Activated CD4-positive, alpha-beta T cell treated with anti-CD3 and anti-CD28 coated beads, Interleukin-2, amount 10 ng/mL, durations not matched to agents 7 days and 5 days (primary cell): ENCODE measurements at places on chromosomes 7 and 10. TPM values are rescaled to one million over a fixed set of nuclear protein-coding genes. Genes with fewer than 3 reads are reported as not detected.

Gene FANK1
- 0.31 TPM for total RNA-seq

Gene STOX1
- total RNA-seq = 1.5 TPM

GRCh38 chr7:104272767-104273384, 55.5 kb upstream of the LHFPL3 start:
- no peaks in the 10 kb centered on the region for H3K4me1 ChIP-seq
- H3K36me3 ChIP-seq = no peaks in the 10 kb centered on the region
- H3K4me3 ChIP-seq = no peak overlapping the region
- H3K27me3 ChIP-seq = peaks cover 6% of the 10 kb centered on the region

- H3K36me3 ChIP-seq = no peaks in the 10 kb centered on the region
- no peak overlapping the region for H3K27ac ChIP-seq
- no peak for DNase-seq
- H3K27me3 ChIP-seq = no peaks in the 10 kb centered on the region
Observed at GRCh38 chr10:2968401-2969058, 98.8 kb upstream of the PFKP start.

Gene UPK3BL2
- total RNA-seq = 52.4 TPM

DNA sequence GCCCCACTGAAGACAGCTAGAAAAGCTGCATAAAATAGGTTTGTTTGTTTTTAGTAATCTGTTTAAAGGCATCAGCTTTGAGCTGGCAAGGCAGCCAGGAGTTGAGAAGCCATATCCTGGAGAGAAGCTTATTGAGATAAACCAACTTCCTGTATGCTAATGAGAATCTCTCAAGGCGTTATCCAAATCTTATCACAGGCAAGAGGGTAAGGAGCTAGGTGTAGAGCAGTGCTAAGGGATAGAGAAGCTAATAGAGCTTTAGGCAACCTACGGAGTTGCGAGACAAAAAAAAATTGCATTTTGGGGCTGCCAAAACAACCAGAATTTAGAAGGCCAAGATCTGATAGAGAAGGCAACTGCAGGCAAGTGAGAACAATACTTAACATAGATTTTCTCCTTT, 641.6 kb downstream of the SH2D4B start:
- no peaks in the 10 kb centered on the region for H3K27me3 ChIP-seq
- H3K27ac ChIP-seq = no peak overlapping the region
- H3K4me3 ChIP-seq = no peak overlapping the region

- no peaks in the 10 kb centered on the region for H3K27me3 ChIP-seq
- peaks cover 46% of the 10 kb centered on the region for H3K4me1 ChIP-seq
- H3K36me3 ChIP-seq = peaks cover 18% of the 10 kb centered on the region
- H3K27ac ChIP-seq = peak overlapping the region; percentile 96
- peak; percentile 69 for DNase-seq
Observed at GRCh38 chr10:6204063-6204340, 1.3 kb downstream of the PFKFB3 start.

GRCh38 chr7:48096273-48096672, 7.2 kb downstream of the UPP1 start:
- H3K27ac ChIP-seq = peak overlapping the region; percentile 92
- DNase-seq = peak; percentile 37
- peak overlapping the region; percentile 69 for H3K4me3 ChIP-seq
- peaks cover 80% of the 10 kb centered on the region for H3K36me3 ChIP-seq
- H3K27me3 ChIP-seq = no peaks in the 10 kb centered on the region

- H3K27ac ChIP-seq = no peak overlapping the region
- H3K27me3 ChIP-seq = no peaks in the 10 kb centered on the region
- no peak for DNase-seq
- H3K4me1 ChIP-seq = no peaks in the 10 kb centered on the region
- H3K4me3 ChIP-seq = no peak overlapping the region
- H3K36me3 ChIP-seq = no peaks in the 10 kb centered on the region
Observed at GRCh38 chr7:80187279-80187678, 52.6 kb downstream of the GNAI1 start.

- H3K4me1 ChIP-seq = peaks cover 5% of the 10 kb centered on the region
- H3K36me3 ChIP-seq = no peaks in the 10 kb centered on the region
- H3K27me3 ChIP-seq = no peaks in the 10 kb centered on the region
- no peak for DNase-seq
- no peak overlapping the region for H3K4me3 ChIP-seq
Observed at GRCh38 chr7:48710995-48711394, 213.4 kb upstream of the CDC14C start.

- DNase-seq = no peak
- H3K36me3 ChIP-seq = peaks cover 18% of the 10 kb centered on the region
- no peaks in the 10 kb centered on the region for H3K27me3 ChIP-seq
- H3K27ac ChIP-seq = no peak overlapping the region
- H3K4me1 ChIP-seq = no peaks in the 10 kb centered on the region
- no peak overlapping the region for H3K4me3 ChIP-seq
Observed at GRCh38 chr7:66727058-66727457, 13.5 kb upstream of the RABGEF1 start.

Gene PVRIG
- total RNA-seq = 61.2 TPM

Gene ADCY1
- 0.99 TPM for total RNA-seq

DNA sequence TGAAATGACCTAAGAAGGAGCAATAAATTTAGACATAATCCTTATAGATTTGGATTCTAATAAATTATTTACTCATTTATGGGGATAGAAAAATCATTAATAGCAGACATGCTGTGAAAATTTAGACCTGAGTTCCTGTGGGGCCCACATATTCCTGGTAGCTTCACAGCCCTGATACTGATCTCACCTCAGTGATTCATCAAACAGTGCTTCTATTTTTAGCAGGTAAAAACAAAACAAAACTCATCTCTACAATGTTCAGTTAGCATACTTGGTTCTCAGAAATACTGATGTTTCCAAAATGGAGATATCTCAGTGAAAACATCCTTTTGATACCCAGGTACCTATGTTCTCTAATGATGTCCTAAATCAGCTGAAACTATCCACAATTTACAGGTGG, 841.1 kb upstream of the SORCS1 start:
- no peaks in the 10 kb centered on the region for H3K36me3 ChIP-seq

DNA sequence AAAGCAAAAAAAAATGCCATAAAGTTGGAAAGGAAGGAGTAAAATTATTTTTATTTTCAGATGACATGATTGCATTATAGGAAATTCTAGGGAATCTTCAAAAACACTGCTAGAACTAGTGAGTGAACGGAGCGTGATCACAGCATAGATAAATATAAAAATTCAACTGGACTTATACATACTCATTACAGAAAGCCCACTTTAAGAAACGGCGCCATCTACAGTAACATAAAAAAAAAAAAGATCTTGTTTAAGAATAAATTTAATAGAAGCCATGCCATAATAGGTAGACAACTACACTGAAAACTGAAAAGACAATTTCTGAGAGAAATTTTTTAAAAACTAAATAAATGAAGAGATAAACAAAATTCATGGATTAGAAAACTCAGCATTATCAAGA, 623.1 kb upstream of the MGMT start:
- H3K4me3 ChIP-seq = no peak overlapping the region
- H3K27ac ChIP-seq = no peak overlapping the region
- no peaks in the 10 kb centered on the region for H3K4me1 ChIP-seq
- DNase-seq = no peak
- peaks cover 12% of the 10 kb centered on the region for H3K27me3 ChIP-seq

- H3K36me3 ChIP-seq = no peaks in the 10 kb centered on the region
- peaks cover 3% of the 10 kb centered on the region for H3K4me1 ChIP-seq
- DNase-seq = no peak
- no peak overlapping the region for H3K27ac ChIP-seq
Observed at GRCh38 chr10:34664706-34665105, 150.4 kb downstream of the PARD3 start.

GRCh38 chr10:18097524-18097923, 42.7 kb upstream of the CACNB2 start:
- no peaks in the 10 kb centered on the region for H3K4me1 ChIP-seq
- no peaks in the 10 kb centered on the region for H3K36me3 ChIP-seq
- no peak overlapping the region for H3K27ac ChIP-seq
- no peak for DNase-seq
- H3K4me3 ChIP-seq = no peak overlapping the region
